Stomach (tissue), 19 donors: ENCODE measurements at places on chromosomes 1 and 21. TPM values are rescaled to one million over a fixed set of nuclear protein-coding genes. Genes with fewer than 3 reads are reported as not detected.
A peak's percentile ranks its signal among the peaks of the same experiment; 100 is the strongest.

- DNase-seq, result no peak
Observed at GRCh38 chr1:239886266-239886665, 205.4 kb upstream of the FMN2 start.

GRCh38 chr1:161486806-161487741, 18.2 kb upstream of the FCGR2A start:
- no peak for DNase-seq

DNA sequence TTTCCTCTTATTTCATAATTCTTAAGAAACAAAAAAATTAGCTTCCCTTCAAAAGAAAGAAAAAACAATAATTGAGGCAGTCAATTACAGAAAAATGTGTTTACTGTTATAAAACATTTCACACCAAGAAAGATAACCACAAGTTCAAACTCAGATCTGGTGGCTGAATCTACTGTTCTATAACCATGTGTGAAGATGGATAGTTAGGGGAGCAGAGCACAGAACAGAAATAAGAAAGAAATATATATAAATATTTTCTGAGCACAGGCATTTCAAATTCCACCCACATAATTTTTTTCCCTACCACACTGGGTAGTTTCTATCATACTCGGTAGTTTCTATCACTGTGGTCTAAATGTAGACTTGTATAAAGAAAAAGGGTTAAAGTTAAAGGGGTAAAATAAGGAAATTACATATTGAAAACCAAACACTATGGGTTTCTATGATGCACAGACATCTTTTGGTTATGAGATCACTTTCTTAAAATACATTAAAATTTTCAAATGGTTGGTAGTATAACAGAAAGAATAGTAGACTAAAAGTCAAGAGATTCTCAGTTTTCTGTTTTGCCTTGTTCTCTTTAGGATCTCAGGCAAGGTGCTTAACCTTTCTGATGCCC, 10.8 kb downstream of the LYST start:
- DNase-seq, result no peak

GRCh38 chr1:205531191-205532025, 26.9 kb downstream of the CDK18 start:
- DNase-seq, result no peak

DNA sequence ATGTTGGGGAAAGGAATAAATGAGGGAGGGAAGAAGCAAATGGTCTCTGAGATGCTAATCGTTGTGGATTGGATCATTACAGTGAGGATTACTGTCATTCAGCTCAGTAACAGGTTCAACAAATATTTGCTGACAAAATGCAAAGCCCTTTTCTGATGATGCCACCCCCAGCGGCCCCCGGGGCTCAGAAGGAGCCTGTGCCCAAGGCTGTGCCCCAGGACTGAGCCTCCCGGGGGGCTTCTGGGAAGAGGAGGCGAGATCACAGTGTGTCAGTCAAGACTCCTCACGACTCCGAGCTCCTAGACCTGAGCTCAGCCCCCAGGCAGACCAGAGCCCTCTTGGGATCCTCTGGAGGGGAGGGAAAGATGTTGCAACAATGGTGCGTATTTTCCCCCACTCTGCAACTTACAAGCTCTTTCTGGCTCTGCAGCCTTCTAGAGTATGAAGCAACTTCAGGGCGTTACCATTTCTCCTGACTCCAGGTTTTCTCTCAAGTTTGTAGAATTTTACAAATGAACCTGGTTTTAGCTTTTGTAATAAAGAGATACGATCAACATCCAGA, 20.8 kb downstream of the EPHA8 start:
- no peak for DNase-seq

- DNase-seq, result peak; percentile 35
Observed at GRCh38 chr1:113141650-113142473, 68.9 kb downstream of the LRIG2 start.

- no peak for DNase-seq
Observed at GRCh38 chr1:219661464-219662092, 48.7 kb upstream of the ZC3H11B start.

DNA sequence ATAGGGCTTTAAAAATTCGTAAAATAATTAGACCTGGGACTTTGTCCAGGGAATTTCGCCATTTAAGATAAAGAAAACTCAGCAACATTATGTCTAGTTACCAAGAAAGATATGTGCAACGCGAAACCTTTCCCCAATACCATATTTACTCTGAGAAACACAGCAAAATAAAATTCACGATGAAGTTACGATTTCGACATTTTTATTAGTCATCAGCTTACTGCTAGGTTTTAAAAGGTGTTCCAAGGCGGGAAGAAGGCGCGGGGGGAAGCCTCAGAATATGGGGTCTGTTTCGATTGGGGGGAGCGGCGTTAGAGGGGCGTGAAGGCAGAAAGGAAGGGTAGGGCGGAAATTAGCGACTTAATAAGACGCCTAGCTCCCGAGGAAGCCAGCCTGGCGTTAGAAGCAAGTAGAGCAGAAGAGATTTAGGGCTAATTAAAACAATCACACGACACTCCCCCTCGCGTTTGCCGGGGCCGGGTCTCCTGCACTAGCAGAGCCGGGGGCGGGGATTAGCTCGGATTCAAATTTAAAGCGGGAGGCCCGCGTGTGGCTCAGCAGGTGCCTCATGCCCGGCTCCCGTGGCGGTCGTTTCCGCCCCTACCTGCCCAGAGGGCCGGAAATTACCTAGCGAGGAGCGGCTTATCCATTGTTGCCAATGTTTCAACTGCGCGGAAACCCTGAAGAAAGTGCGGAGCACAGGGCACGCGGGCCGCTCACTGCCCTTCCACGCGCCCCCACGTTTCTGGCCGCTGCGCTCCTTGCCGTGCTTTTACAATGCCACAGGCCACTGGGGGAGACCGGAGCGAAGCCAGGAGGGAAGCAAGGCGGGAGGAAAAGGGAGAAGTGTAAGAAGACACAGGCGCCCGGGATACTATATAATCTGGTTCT, 795 bp upstream of the POU2F1 start:
- DNase-seq, result peak; percentile 95

DNA sequence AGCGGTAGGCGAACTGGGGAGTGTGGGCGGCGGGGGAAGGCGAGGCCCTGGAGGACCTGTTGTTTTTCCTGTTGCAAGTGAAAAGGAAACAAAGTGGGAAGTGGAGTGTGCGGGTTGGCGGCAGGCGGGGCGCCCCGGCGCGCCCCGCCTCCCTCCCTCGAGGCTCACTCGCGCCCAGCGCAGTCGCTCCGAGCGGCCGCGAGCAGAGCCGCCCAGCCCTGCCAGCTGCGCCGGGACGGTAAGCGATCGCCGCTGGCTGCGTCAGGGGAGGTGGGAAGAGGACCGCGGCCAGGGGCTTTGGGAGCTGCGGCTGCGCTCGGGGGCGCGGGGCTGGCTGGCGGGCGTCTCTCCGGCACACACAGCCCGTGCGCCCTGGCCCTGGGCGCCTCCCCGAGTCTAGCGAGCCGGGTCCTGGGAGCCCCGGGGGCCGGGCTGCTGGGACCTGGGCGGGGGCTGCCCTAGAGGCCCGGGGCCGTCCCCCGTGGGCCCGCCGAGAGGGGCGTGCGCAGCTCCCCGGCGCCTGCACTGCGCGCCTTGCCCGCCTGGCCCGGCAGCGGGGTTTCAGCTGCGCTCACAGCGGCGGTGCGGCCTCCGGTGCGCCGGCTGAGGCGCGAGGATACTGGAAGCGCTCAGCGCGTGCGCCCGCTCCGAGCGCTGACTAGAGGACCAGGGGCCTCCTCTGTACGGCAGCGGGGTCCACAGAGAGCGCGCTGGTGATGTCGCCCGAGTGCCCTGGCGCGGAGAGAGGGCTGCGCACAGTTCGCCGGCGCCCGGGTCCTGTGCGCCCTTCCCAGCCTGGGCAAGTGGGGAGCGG, at the start of gene PIK3CD:
TSS of gene PIK3CD (plus strand) at position 167 of the 814 bp plus-strand sequence. CDS start 58,725 bp downstream, outside the sequence.
- DNase-seq, result no peak

DNA sequence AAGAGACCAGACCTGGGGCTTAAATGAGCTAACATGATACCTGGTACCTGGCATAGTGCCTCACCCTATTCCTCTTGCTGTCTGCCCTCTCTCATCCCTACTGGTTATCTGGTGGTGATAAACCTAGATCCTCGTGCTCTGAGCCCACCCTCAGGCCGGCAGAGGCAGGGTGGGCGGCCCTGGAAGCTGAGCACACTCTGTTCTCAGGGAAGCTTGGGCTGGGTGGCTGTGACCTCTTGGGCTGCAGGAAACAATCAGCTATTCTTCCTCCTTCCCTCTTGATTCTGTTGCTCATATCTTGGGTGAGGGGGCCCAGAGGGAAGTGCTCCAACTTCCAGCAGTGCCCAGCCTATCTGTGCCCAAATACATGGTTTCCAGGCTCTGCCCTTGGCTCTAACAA, 42.0 kb downstream of the SDC3 start:
- no peak for DNase-seq

DNA sequence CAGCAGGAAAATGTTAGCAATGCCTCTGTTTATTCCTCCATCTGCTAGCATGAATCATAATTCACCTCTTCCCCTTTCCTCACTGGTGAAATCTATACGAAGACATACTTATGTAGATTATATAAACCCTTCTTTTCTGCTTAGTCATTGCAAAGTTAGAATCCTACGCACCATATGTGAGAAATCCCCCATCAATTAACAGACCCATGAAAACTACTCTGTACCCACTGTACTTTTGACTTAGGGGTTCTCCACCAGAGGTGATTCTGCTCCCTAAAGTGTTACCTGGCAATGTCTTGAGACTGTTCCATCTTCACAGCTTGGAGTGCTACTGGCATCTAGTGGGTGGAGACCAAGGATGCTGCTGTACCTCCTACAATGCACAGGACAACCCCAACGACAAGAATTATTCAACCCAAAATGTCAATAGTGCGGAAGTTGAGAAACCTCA, 49.6 kb upstream of the KCTD3 start:
- DNase-seq, result no peak

DNA sequence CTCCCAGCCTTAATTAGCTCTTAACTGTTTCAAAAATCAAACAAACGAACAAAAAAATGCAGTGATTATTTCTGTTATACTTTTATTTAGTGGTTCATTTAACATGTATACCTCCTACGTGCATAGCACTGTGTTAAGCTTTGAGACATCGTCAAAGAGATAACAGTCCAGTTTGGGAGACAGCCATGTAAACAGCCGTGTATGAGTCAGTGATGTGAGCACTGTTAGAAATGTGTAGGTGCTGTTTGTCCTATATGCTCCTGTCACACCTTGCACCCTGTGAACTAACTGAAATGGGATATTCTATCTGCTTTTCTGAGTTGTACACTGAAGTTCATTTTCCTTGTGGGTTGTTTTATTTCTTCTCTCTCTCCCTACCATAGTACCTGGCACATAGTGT, 109.7 kb upstream of the CACYBP start:
- no peak for DNase-seq

DNA sequence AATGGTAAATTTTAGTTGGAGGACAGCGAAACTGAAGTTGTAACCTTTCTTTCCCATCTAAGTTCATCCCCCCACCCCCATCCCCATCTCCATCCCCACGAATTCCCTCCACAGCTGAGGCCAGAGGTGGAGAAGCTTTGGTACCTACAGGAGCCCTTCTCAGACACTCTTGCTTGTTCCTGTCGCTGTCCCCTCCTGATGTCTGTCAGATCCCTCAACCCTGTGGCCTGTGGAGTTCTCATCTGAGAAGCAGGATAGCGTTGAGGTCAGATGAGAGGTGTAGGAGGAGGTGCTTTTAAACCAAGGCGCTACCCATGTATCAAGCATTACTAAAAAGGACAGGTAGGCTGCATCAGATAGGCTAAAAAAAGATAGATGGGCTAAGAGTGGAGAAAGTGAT, 769 bp downstream of the NTPCR start:
- peak; percentile 41 for DNase-seq

DNA sequence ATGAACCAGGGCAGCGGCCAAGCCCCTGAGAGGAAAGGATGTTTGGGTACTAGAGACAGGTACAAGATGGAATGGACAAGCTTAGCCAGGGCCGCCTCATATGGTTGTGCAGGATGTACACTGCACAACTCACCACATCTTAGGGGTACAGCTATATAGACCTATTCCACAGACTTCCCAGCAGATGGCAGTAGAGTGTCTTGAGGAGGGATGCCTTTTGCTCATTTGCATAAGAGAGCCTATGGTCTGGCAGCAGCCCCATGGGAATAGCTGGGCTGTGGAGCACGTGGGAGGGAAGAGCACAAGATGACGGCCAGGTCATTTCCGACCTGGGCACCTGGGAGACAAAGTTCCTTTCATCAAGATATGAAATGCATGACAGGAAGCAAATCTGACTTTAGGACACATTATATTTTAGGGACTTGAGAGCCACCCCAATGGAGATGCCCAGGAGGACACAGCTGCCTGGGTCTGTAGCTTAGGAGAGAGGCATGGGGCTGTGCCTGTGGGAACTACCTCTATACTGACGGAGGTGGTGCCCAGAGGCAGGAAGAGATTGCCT, 215.5 kb downstream of the KCNJ6 start:
- DNase-seq, result no peak

GRCh38 chr1:203612932-203613682, 13.5 kb upstream of the ATP2B4 start:
- no peak for DNase-seq

DNA sequence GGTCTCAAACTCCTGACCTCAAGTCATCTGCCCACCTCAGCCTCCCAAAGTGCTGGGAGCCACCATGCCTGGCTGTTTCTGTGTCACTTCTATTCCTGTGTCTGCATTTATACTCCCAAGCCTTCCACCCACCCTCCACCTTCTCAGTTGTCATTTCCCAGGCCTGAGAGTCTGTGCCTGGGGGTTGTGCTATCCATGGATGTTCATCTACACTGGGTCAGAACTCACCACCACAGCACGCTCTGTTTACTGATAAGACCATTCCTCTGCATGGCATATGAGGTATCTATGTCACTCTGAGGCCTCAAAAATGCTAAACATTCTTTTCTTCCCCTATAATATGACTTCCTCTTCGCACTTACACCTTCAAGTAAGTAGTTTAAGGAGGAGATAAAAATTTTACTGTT, 6.1 kb downstream of the NENF start:
- no peak for DNase-seq

GRCh38 chr1:193104502-193104906, 710 bp downstream of the GLRX2 start:
- DNase-seq, result peak; percentile 51

DNA sequence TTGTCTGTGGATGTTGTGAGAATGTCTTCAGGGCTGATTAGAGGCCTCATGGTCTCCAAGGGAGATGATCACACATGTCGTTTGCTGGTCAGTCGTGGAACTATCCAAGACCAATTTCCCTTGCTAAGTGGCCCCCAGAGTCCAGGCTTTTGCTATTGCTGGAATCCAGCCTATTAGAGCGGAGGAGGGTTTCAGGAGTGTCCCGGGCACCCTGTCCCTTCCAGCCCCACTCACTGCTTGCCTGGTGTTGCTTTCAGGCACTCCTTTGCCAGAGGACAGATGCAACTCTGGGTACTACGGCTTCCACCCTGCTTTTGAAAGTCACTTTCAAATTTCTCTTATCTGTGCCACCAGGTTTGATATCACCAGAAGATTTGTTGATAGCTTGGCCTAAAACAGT, 149.1 kb downstream of the NOS1AP start:
- no peak for DNase-seq

The LZIC gene
- total RNA-seq, result 32.5 TPM

The SLC22A15 gene
- total RNA-seq, result 0.29 TPM

The SPRR5 gene
- total RNA-seq, result not detected

The RPTN gene
- total RNA-seq, result not detected
